ENCODE measurements at places on chromosomes 6 and 20.

- DNase-seq = no peak
Measured at GRCh38 chr6:29995340-29995777, 53.0 kb downstream of the HLA-A start.

- DNase-seq = no peak
Measured at GRCh38 chr6:78953798-78954197, 86.4 kb downstream of the IRAK1BP1 start.

DNA sequence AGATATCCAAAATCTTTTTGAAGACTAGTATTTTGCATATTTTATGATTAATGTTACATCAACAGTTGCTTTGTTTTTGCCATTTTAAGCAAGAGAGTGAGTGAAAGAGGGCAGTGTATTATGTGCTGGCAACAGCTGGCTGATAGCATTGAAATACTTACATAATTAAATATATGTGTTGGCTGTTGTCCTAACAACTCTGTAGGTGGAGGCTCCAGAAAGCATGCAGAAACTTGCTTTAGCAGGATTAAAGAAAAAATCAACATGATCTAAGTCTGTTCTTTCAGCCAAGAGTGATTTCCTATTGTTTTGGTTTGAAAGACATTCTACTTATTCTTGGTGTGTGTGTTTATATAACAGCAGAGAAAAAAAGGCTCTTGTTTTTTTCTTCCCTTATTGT lies 127.5 kb downstream of the CDKAL1 start:
- DNase-seq = no peak

DNA sequence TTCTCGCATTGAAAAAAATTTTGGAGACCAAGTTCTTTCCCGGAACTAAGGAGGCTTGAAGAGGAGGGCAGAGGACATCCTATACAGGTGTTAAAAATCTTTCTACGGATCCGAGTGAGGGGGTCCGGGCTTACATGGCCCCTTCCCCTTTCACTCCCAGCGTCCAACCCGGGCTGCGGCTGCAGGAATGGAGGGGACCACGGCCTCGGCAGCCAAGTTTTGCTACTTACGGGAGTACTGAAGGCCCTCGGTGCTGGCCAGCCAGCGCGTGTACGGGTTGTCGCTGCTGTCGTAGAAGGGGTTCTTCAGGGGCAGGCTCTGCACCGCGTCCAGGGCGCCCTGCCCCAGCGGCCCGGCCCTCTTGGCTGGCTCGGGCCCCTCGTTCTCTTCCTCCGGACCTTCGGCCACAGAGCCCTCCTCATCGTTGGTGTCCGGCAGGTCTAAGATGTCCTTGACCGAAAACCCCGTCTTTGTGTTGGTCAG lies 642 bp downstream of the NKX2-2 start:
- no peak for DNase-seq

DNA sequence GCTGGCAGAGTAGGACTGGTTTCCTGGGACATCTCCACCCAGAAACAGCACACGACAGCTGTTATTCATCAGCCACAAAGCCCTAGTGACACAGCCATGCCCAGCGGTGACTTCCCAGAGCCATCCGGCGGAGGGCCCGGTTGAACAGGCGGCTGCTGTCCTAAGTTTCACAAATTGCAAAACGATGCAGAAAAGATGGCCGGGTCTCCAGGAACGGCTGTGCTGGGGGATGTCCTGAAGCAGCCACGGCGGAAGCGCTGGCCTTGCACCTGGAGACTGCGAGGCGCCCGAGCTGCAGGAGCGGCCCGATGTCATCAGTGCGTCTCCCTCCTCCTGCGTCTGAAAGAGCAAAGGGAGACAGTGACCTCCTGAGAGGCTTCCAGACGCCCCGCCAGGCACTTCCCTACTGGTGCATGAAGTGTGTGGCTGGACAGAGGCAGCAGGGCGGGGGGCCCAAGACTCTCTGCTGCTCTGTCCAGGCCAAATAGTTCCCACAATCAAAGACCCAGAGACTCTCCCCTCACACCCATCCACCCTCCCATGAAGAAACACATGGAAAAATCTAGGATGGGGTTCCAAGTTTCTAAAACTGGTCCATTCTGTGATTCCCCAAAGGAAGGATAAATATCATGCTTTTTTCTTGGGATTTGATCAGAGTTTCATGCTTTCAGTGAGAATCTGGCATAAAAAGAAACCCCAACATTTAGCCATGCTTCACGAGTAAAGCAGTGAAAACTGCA lies 44.0 kb downstream of the SSR1 start:
- no peak for DNase-seq

- DNase-seq = no peak
Measured at GRCh38 chr6:157713451-157714152, 109.4 kb upstream of the SNX9 start.

GRCh38 chr20:44700306-44700705 lies 14.9 kb upstream of the CCN5 start:
- DNase-seq = no peak

- DNase-seq = no peak
Measured at GRCh38 chr20:21190869-21191268, 65.0 kb downstream of the KIZ start.

DNA sequence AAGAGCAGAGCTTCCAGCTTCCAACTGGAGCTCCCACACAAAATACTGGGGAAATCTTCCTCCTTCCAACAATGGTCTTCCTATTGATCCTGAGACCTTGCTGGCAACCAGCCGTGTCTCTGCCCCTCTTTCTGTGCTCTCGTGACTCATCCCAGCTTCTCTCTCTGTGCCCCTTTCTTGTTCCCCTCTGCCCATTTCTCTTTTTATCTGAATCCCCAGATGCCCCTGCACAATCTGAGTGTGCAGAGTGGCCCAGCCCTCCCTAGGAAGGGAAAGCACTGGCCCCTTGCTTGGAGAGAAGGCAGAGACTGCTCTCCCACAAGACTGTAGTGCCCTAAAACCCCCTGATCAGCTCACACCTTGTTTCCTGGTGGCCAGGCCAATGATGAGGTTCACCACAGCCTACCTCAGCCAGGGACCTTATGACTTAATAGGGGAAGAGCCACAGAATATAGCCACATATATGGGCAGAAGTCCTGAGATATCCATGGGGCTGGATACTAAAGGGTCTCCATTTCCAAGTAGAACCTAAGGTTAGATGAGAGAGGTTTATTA lies 23.1 kb upstream of the MAS1L start:
- DNase-seq = no peak

GRCh38 chr6:27700337-27700736 lies 211.9 kb downstream of the OR2B2 start:
- DNase-seq = no peak

- no peak for DNase-seq
Measured at GRCh38 chr6:106120006-106120405, 33.9 kb downstream of the PRDM1 start.

DNA sequence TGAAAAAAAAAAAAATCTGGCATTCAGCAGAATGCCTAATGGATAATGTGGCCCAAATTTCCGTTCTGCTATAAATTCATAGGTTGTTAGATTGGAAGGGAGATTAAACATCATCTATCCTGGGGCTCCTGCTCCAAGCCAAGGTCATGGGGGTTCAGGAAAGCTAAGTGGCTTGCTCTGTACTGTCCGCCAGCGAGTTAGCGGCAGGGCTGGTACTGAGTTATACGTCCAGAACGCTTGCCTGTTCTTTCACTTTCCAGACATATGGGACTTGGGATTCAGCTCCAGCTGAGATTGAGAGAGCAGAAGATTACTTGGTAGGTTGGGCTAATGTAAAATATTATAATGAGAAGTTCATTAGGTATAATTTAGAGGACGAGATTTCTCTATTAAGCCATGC lies 858 bp downstream of the RWDD1 start:
- no peak for DNase-seq

DNA sequence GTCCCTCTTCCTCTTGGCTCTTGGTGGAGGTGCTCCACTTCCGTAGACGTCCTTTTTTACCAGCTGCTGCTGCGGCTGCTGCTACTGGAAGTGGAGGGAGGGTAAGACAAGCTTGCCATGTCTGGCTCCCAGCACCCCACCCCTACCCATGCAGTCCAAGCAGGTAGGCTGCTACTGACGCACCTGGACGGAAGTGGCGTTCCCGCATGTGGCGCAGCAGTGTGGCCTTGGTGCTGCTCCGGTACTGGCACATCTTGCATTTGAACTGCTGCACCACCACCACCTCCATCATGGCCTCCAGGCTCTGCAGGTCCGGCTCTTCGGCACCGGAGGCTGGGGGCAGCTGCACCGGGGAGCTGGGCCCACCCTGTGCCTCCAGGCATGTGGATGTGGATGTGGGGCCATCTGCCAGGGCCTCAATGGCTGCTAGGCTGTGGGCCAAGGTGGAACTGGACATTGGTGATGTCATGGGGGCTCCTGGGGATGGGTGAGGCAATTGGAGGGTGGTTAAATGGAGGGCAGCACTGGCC lies 4.4 kb downstream of the ZNF335 start:
- no peak for DNase-seq

DNA sequence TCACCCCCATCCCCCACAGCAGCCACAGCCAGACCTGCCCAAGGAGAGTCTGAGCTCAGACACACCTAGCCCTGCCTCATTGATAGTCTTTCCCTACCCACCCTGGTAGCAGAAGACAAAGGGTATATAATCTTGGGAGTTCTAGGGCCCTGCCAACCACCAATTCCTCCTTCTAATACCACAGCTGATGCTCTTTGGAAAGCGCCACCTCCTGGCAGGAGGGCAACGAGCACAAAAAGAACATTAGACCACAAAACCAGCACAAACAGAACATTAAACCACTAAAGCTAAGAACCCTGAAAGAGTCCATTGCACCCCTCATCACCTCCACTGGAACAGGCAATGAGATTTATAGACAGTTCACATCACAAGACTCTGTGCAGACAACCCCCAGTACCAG lies 195.8 kb upstream of the FUT9 start:
- DNase-seq = no peak

GRCh38 chr20:36573103-36573797 lies at the start of gene TGIF2:
Gene TGIF2, plus strand, starts transcription at chr20:36573597. Its CDS starts 5,178 bp downstream, at chr20:36578775.
- DNase-seq = no peak

- no peak for DNase-seq
Measured at GRCh38 chr6:128803911-128804310, 79.0 kb upstream of the LAMA2 start.

DNA sequence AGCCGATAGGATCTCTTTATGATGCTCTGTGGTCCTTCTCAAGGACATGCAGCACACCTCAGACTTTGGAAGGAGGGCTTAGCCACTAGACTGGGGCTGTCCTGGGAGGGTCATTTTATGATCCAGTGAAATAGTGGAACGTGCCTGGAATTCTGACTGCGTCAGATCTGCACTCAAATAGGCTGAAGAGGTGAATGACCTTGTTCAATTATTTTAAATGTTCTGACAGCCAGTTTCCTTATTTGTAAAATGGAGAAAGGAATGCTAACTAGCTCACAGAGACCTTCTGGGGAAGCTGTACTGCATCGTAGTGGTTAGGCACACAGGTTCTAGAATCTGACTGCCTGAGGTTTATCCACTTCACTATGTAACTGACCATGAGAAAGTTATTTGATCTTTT lies 587.5 kb downstream of the MAFB start:
- DNase-seq = no peak

GRCh38 chr6:168964138-168964835 lies 289.4 kb downstream of the THBS2 start:
- no peak for DNase-seq

- no peak for DNase-seq
Measured at GRCh38 chr6:139442188-139442671, 67.8 kb upstream of the CITED2 start.

DNA sequence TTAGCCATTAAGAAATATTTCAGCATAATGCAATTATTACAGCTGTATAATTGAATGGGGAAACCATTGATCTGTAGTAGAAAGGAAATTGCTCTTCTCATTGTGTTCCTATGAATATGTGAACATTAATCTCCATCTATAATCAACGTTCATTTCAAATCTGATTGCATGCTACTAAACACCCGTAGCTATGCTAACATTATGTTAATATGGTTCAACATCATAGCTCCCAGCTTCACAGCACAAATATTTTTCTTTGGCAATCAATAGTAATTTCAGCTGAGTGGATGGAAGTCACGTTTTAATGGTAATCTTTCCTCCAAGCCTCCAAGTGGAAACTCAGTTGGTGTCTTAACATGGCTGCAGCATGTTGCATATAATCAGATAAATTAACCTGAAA lies 454.4 kb downstream of the MAFB start:
- no peak for DNase-seq

GRCh38 chr20:24970754-24971153 lies 21.7 kb downstream of the CST7 start:
- no peak for DNase-seq

DNA sequence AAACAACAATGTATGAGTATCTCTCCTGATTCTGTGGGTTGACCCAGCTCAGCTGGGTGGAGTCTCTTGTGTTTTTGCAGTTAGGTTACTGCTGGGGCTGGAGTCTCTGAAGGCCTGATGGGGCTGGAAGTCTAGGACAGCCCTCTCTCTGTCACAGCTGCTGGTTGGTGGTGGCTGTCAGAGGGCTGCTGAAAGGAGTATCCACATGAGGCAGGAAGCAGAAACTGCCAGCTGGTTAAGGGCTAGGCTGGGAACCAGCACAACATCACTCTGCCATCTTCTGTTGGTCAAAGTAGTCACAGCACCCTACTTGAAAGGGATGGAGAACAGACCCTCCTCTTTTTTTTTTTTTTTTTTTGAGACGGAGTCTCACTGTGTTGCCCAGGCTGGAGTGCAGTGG lies 10.0 kb upstream of the PACSIN1 start:
- DNase-seq = no peak

GRCh38 chr6:128303870-128304269 lies 216.5 kb downstream of the PTPRK start:
- DNase-seq = no peak

DNA sequence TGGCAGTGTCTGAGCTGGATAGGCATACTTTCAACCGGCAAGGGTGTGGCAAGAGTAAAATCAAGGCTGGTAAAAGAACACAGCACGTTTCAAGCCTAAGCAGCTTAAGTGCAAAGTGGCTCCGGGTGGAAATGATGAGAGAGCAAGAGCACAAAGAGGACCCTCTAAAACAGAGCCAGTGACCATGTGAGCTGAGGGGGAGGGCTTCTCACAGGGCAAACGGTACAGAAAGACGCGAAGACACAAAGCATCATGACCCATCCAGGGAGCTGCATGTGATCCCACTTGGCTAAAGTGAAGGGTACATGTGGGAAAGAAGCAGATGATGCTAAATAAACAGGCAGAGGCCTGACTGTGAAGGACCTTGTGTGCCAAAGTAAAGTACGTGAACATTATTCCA lies 25.7 kb downstream of the FKBP5 start:
- peak; percentile 8 for DNase-seq

GRCh38 chr6:109424946-109425345 lies 15.5 kb downstream of the PPIL6 start:
- no peak for DNase-seq

- DNase-seq = no peak
Measured at GRCh38 chr20:48025051-48025515, 239.8 kb upstream of the SULF2 start.

Measured in caudate nucleus (tissue), 63 donors.